Fibroblast of skin of scalp (primary cell): ENCODE measurements at places on chromosomes 2 and 18.

DNA sequence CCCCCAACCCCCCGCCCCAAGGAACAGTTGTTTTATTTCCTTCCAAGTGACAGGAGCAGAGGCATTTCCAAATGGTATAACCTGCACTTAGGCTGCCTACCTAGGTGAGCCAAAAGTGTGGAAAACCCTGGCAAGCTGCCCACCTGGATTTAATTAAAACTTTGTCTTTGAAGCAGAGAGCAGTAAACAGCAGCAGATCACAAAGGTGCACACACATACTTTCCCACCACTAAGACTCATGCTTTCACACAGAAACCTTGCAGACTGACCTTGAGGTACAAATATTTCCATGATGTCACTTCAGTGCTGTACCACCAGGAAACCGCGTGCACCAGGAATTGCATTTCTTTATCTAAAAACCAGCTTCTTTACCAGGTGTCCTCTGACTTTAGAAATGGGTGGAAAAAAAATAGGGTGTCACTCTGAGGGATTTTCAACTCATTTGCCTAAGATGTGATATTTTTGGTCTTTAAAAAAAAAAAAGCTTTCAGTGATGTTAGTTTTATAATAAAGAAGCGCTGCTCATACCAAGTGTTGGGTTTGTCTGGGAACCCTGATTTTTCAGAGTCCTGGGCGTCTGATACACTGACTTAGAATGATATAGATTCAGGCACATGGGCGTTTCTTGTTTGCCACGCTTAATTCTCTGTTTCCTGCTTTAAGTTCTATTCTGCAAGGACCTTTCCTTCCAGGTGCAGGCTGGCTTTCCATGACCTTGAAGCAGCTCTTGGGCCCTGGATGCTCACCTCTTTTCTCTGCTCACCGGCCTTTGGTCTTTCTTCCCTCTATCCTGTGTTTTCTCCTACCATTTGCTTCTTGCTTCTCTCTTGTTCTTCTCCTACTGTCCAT, 70.7 kb upstream of the BCL2L11 start:
- DNase-seq: no peak

GRCh38 chr2:157444641-157445040, 752 bp upstream of the CYTIP start:
- DNase-seq: no peak

DNA sequence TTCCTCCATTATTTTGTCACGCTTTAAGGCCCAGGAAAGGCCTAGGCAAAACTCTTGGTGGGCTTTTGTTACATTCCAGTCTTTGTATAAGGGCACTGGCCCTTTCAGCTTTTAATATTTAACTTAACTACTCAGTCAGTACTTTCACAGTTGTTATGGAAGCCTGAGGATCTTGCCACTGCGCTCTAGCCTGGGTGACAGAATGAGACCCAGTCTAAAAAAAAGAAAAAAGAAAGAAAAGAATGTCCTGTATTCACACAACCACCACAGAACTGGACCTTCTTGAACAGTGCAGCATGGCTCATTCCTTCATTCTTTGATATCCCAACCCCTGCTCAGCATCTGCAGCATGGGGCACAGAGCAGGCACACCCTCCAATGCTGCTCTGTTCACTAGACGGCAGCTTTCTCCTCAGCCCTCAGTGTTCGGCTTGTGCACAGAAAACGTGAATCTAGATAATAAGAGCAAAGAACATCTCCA, 93.4 kb upstream of the MSH2 start:
- DNase-seq: no peak

DNA sequence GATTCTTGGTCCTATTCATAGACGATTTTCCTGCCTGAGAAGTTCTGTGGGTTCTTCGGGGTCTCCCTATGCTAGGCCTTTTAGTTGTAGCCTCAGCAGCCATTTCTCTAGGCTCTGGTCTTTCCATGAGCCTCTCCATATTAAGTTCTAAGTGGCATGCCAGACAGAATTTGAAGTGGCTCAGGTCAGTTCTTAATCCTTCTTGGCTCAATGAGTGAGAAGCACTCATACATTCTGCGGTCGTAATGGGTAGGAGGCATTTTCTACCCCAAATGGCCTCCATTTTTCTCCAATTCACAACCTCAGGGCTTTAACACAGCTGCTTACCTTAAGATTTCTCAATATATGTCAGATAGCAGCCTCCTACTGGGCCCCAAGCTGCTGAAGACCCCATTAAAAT, 405.3 kb upstream of the GALNT5 start:
- no peak for DNase-seq

- no peak for DNase-seq
These were observed 124.8 kb downstream of the COL6A3 start for GRCh38 chr2:237289139-237289538.

DNA sequence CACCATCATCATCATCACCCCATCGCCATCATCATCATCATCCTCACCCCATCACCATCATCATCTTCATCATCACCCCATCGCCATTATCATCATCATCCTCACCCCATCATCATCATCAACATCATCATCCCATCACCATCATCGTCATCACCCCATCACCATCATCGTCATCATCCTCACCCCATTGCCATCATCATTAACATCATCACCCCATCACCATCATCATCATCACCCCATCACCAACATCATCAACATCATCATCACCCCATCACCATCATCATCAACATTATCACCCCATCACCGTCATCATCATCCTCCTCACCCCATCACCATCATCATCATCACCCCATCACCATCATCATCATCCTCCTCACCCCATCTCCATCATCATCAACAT, 151.0 kb downstream of the DNER start:
- no peak for DNase-seq

GRCh38 chr2:172285010-172285621, 142.3 kb upstream of the ITGA6 start:
- peak; percentile 89 for DNase-seq

- DNase-seq: no peak
These were observed 187.6 kb downstream of the STK39 start for GRCh38 chr2:168059758-168060157.

DNA sequence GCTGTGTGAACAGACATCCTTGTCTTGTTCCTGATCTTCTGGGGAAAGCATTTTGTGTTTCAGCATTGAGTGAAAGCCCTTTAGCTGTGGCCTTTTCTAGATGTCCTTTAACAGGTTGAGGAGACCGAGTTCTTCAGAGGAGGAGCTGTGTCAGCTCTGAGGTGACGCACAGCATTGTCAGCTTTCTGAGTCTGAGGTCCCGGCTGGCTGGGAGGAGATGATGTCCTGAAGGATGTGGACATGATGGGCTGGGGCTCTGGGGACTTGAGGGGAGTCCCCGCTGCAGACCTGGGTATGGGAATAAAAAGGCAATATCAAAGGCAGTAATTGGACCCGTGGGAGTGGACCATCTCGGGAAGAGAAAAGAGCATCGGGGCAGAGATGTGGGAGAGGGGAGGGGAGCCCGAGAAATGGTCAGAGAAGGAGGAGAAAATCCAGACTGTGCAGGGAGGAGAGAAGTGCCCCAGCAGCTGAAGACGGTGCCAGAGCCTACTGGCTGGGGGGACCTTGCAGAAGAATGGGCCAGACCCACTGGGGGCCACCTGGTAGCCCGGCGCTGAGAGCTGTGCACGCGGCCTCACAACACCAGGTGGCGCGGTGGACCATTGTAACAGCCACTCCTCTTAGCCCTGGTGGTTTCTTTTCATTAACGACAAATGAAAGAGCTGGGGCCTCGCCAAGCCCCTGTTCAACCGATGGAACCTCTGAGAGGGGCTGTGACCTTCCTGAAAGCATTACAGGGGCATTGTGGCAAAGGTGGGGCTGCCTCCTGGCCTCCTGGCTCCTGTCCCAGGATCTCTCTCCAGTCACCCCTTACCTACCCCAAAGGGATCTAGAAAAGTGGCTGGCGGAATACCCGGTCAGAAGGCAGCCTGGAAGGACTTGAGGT, 61.6 kb downstream of the ST3GAL5 start:
- DNase-seq: peak; percentile 70

GRCh38 chr2:120317916-120318315, 28.0 kb upstream of the INHBB start:
- DNase-seq: no peak

DNA sequence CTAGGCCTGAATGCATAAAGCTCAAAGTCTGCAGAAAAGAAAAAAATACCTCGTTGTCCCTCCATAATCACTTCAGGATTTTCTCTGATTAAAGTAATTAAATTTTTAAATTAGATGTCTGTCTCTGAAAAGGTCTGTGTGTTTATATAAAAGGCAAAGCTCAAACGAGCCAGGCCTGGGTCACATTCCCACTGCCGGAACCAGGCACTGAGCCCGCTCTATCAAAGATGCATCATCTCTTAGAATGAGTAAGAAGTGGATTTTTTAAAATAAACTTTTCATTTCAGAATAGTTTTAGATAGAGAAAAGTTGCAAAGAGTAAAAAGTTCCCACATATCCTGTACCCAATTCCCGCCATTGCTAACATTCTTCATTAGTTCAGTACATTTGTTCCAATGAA, 202.1 kb upstream of the KYNU start:
- DNase-seq: no peak

GRCh38 chr2:197799068-197799467, 5.3 kb upstream of the PLCL1 start:
- DNase-seq: no peak

GRCh38 chr2:235255693-235256092, 238.2 kb upstream of the AGAP1 start:
- peak; percentile 28 for DNase-seq

DNA sequence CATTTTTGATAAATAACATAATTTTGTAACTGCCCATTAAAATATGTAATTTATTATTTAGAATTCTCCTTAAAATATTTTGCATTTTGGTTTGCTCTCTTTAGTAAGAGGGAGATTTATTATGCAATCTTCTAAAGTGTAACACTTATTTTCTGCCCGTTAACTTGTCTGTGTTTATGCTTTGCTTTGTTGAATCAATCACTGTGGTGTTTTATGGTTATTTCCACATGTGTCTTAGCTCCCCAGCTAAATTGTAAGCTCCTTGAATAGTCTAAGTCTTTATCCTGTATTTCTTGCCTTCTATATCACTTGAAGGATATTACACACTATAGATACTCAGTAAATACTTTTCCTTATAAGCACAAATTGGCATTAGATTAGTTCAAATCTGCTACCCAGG, 166.6 kb upstream of the SPRED2 start:
- DNase-seq: no peak

DNA sequence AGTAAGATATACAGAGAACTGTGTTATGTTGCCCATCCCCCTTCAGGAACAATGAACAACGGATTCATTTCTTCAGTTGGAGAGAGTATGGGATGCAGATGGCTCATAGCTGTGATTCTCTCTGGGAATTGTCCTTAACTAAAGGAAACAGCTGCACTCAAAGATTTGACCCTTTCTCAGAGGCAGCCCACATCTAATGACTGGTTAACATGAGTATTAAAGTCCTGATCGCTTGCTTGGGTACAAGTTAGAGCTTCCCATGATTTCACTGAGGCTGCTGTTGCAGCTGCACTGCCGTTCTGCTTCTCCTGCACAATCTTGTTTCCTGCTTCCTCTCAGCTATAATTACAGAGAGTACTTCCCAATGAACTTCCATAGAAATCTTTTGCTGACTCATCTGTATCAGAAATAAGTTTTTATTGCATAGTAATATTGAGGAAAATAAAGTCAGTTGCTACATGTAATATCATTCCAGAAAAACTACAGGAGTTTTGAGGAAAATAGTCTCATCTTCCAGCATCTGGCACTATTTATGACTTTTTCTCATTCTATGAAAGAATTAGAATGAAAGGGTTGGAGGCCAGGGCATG, 12.8 kb upstream of the SCN9A start:
- DNase-seq: no peak

- peak; percentile 54 for DNase-seq
These were observed 46.0 kb downstream of the CYP27C1 start for GRCh38 chr2:127174136-127174535.

DNA sequence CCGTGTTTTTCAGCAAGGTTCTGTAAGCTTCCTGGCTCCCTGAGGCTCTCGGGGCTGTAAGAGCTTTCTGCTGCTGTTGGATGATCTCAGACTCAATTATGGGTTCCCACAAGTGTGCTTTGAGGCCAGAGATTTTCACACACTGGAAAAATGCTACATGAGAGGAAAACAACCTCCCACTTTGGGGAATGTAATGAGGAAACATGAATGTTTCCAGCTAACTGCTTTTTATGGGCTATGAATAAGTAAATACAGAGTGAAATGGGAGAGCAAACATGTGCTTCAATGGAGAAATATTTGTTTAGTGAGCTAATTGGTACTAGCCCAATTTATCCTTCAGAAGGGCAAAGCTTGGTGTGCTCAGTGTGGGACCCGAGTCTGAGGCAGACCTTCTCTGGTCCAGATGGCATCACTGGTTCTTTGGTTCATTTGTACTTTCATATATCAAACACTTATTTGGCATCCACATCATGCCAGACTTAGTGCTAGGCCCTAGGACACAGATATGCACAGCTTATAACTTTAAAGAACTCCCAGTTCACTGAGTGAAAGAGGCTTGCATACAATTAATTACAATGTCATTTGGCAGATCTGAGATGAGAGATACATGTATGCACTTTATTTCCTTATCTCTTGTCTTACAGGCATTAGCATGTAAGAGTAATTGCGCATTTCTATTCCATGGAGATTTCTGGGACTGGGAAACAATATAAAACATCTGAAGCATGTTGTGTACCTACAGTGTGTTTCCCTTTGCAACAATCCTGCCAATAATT, 248.8 kb downstream of the RDH14 start:
- DNase-seq: peak; percentile 20

- DNase-seq: peak; percentile 90
These were observed 55.0 kb upstream of the SERPINB2 start for GRCh38 chr18:63832470-63832869.

DNA sequence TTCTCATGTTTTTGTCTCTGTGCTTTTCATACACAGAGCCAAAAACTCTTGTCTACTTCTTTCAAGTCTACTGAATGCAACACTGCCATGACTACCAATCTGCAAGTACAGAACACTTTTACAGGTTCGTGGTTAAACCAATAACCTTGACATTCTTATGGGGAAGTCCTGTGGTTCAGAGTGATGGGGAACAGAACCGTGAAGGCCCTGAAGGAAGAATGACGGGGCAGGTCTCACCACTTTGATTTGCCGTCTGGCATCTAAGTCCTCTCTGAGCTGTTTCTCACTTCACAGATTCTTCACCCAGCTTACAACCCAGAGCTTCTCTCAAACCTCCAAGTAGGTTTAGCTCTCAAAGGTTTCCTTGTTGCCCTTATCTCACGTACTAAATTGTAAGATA, 117.5 kb upstream of the SNTG2 start:
- DNase-seq: no peak

DNA sequence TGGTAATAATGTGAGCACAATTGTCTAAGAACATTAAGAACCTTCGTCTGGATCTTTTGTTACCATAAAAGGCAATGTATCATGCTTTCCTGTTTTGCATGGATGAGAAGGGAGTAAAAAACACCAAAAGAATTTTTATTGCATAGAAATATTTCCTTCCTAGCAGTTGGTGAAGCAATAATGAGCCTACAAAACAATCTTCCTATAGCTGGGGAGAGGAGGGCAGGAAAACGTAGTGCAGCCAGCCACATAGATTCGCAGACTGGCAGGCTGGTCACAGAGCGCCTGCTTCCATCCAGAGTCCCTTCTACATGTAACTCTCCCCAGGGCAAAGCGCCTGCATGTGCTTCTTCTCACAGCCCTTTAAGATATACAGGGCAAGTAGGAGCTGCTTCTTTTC, 190.4 kb downstream of the BABAM2 start:
- peak; percentile 94 for DNase-seq

GRCh38 chr2:5995832-5996231, 303.6 kb downstream of the SOX11 start:
- no peak for DNase-seq
